ENCODE measurements at places on chromosomes 4 and X.

DNA sequence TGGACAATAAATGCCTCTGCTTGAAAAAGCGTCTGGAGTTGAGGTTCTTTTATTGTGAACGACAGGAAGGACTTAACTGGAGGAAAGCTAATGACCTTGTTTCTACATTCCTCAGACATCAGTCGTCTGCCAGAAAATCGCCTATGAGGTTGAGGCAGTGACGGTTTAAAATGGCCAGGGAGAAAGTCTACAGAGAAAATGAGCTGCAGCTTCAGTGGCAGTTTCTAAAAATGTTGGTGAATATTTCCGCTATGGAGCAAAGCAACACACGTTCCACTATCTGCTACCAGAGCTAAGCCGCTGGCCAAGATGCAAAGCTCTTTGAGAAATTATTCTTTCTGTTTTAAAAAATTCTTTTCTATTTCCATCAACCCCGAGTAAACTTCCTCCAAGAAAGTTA lies 116.9 kb upstream of the GALNT7 start:
- no peak for DNase-seq

DNA sequence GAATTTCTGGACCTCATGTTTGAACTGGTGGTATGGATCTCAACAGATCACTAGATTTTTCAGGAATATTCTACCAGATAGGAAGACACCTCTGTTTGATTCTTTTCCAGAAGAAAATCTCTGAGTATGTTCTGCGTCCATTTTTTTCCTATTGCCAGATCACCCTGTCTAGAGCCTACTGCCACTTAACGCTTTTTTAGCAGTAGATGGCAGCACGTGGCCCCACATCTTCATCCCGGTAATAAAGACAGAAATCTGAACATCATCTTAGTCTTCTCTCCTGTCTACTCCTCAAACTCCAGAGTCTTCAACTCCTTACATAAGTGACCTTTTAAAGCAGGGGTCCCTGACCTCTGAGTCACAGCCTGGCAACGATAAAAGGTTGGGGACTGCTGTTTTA lies 184.7 kb downstream of the TMA16 start:
- DNase-seq = no peak

- DNase-seq = no peak
Measured at GRCh38 chr4:146027761-146028160, 89.1 kb upstream of the ZNF827 start.

DNA sequence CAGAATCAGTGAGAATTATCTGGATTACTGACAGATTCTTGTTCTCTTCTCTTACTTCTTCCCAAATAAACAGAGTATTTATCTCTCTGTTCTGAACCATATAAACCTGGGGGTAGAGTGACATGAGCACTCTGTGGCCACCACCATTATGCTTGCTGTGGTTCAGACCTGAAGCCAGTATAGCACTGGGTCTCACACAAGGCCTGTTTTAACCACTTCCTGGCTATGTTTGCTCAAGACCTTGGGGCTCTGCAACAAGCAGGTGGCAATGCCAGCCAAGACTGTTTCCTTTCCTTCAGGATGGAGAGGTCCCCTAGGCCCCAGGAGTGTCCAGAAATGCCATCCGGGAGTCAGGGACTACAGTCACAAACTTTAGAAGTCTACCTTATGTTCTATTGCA lies 21.7 kb upstream of the HEPH start:
- DNase-seq = no peak

- no peak for DNase-seq
Measured at GRCh38 chrX:103061486-103061885, 2.5 kb downstream of the BEX1 start.

DNA sequence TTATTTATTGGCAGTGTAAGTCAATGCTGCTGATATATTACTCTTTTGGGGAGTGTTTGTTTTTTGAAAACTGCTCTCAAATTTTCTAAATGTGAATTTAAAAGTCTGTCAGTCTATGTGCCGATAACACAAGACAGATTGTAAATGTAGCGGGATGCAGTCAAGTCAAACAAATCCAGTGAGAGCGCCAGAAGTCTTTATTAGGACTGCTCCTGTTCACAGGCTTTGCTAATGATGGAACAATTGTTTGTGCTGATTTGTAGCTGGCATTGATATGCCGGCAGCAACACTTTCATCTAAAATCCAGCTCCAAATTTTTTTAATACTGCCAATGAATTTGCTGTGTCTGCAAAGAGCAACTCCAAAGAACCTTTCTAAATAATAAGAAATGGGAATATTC lies 78.7 kb upstream of the TET2 start:
- DNase-seq = no peak

DNA sequence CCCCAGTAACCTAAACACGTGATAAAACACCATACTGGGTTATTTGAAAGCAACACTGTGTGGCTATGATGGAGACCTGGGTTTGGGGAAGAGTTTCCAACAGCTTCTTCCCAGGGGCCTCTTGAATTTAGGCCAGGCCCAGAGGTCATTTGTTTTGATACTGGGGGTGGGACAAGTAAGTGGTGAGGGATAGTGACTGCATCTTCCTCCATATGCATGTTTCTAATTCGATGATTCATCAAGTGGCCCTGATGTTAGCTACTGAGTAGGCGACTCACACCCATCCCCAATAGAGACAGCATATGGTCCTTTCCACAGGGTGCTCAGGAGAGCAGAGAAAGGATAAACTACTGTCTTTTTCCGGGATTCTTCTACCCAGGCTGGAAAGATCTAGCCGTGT lies 2.7 kb downstream of the NDP start:
- no peak for DNase-seq

DNA sequence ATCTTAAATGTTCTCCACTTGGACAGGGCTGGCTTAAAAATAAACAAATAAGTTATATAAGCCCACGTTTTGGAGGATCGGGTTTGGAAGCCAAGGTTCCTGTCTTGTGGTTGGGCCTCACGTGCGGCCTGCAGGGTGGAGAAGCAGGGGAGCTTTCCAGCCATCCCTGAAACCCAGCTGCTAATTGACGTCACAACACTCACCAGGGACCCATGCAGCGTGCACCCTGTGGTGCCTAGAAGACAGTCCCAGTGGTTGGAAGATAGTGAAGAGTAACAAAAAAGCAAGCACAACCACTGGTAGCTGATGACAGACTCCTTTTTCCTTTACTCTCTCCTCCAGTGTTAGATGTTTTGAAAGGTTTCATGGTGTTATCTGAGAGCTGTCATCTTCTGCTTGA lies 142.0 kb upstream of the RBPJ start:
- no peak for DNase-seq

DNA sequence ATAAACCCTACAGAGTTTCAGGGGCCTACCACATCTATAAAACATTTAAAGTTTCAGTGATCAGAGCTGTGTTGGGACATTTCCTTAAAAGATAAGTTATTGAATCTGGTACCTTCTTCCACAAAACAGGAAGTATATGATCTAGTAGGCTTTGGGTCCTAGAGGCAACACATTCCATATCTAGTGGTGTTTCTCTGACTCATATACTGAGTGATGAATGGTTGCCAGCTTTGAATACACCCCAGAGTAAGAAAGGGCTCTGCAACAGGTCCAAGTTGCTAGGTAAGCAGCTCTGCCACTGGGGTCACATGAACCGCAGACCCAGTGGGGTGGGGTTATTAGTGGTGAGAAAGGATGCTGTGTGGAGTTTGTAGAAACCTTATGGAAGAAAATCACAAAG lies 32.4 kb upstream of the BLTP1 start:
- DNase-seq = no peak

DNA sequence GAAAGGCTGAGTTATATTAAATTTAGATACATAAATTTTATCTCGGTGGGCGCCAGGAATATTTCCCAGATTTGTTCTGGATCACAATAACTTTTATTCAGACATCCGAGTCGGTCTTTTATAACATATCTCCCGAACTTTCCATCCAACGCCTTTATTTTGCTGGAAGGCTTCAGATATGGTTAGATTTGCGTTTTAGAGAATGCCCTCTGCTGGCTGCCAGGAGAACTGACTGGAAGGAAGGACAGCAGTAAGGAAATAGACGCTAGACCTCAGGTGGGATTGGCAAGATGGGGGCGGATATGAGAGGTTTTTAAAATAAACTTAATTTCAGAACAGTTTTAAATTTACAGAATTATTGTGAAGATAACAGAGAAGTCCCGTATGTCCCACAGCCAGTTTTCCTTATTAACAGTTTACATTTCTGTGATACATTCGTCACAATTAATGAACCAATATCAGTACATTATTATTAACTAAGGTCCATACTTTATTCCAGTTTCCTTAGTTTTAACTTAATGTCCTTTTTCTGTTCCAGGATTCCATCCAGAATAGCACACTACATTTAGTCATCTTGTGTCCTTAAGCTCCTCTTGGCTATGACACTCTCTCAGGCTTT lies 4.6 kb upstream of the KANTR start:
- no peak for DNase-seq

GRCh38 chrX:123217728-123218127 lies 33.6 kb downstream of the GRIA3 start:
- DNase-seq = no peak

DNA sequence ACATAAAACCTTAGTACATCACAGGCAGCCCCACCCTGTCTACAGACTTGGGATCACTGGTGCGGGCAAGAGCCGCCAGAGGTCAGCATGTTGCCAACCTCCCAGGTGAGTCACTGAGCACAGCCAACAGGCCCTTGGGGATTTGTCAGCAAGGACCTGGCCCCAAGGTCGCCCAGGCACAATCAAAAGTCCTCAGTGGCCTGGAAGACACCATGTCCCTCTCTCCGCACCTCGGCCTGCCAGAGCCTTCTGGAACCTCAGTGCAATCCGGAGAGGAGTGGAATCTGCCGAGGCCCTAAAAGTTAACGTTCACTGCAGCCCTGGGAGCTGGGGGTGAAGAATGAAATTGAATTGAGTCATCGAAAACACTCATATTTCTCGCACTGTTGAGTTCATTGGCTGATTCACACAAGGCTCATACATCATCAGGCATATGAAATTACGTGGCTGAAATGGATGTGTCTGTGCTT lies 74.3 kb downstream of the WFS1 start:
- peak; percentile 78 for DNase-seq

- DNase-seq = no peak
Measured at GRCh38 chrX:129716507-129716906, 22.3 kb upstream of the XPNPEP2 start.

DNA sequence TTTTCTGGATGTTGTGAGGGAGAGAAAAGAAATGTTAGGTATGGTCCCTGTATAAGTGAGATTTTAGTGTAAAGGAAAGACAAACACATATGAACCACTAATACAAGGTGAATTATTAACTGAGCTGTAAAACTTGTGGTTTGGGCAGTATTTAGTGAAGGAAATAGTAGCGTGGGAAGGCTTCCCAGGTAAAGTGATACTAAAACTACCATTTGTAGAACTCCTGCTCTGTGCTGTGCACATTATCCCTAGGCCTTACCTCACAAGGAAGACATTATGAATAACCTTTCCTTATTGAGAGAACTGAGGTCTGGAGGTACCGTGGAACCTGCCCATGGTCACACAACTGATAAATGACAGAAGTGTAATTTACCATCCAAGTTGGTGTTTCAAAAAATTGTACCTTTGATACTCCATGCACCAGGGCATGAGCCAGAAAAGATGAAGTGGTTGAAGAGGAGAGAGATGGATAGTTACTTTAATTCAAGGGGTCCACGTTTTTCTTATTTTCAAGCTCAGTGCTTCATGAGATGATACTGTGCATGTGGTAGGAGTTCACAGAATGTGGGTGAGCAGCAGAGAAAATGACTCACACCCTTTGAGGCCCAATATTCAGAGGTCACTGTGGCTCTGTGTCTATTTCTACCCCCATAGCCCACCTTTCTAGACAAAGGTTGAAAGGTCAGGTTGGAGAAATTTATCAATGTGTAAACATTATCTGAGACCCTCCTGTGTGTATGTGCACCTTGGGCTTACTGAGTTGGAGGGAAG lies 2.6 kb upstream of the VSIG4 start:
- DNase-seq = no peak

GRCh38 chr4:158856852-158857251 lies 88.0 kb downstream of the FNIP2 start:
- no peak for DNase-seq

- DNase-seq = peak; percentile 57
Measured at GRCh38 chr4:185847352-185848097, 35.5 kb upstream of the SORBS2 start.

GRCh38 chr4:142248946-142249345 lies 597.2 kb downstream of the INPP4B start:
- DNase-seq = no peak

DNA sequence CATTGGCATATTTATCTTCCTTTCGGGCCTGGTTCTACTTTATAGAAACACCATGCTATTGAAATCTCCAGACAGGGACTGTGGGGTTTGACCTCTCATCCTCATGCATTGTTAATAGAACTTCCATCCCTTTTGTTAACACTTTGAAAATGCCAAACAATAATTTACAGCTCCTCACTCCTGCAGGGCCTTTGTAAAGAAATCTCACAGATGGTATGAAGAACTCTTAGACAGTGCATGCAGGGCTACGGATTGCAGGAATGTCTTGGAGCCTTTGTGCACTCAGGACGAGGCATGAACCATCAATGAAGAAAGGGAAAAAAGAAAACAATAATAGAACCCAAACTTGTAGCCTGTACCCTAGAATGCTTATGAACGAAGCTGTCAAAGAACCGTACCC lies 92.8 kb upstream of the TMEM47 start:
- no peak for DNase-seq

GRCh38 chr4:115844180-115844579 lies 730.8 kb upstream of the NDST4 start:
- no peak for DNase-seq

GRCh38 chr4:26533685-26534084 lies 43.4 kb upstream of the CCKAR start:
- no peak for DNase-seq

DNA sequence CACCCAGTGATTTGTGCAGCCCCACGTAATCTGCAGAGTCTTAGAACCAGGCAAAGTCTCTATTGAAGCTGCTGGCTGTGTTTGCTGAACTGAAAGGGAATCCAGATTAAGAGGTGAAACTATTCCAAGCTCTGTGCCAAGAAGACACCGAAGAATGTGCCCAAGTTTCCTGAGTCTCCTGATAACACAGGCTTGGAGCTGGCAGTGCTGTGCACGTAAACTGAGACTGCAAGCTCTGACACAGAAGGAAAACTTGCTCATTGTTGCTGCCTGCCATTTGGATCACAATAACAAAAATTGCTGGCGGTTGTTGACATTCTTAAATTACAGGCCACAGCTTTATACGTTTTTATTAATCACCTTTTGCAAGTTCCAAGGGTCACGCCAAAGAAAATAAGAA lies 60.2 kb upstream of the VCX3B start:
- no peak for DNase-seq

- DNase-seq = no peak
Measured at GRCh38 chrX:2159393-2159792, 341.4 kb downstream of the DHRSX start.

GRCh38 chr4:142044271-142044670 lies 407.9 kb downstream of the IL15 start:
- DNase-seq = no peak

- peak; percentile 56 for DNase-seq
Measured at GRCh38 chr4:112348488-112349158, 51.5 kb downstream of the ALPK1 start.

GRCh38 chr4:126701756-126702155 lies 931.0 kb upstream of the INTU start:
- no peak for DNase-seq
